Muscle of leg (tissue), 16 donors: ENCODE measurements at places on chromosomes 7 and 10.

- no peak for DNase-seq
Measured at GRCh38 chr7:37768611-37769010, 79.8 kb upstream of the NME8 start.

DNA sequence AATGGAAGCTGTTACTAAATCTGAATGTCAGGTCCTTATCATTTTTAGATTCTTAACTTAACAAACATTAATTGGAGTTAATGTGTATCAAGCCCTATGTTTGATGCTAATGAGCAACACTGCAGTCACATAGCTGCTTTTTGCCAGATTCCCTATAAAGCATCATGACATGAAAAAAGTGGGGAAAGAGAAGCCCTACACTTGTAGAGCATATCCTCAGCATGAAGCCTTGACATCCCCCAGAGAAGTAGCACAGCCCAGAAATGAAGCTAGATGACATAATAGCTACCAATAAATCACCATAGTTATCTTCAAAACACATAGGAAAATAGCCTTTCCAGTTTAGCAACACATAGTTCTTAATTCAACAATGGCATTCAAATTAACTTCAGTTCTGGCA lies 49.2 kb upstream of the CDK1 start:
- DNase-seq, result no peak

DNA sequence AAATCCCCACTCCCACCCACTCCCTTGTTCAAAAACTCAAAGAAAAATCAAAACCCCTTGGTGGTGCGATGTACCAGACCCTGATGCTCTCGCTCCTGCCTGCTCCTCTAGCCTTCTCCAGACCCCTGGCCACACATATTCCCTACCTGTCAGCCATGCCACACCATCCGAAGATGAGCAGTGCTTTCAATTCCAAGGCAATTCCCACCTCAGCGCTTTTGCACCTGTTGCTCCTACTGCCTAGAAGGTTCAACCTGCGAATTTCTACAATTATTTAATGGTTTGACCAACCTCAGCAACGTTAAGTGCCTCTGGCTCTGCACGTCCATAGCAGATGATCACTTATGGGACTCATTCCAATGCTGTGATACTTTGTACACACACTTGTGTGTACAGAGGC lies 11.1 kb downstream of the SLC16A12 start:
- DNase-seq, result no peak

GRCh38 chr7:38070718-38071117 lies 107.3 kb upstream of the STARD3NL start:
- DNase-seq, result peak; percentile 29

GRCh38 chr7:7808156-7808555 lies 89.7 kb upstream of the RPA3 start:
- DNase-seq, result peak; percentile 35

GRCh38 chr10:24791084-24791726 lies 67.5 kb upstream of the ARHGAP21 start:
- DNase-seq, result no peak

GRCh38 chr10:96768136-96768535 lies 47.8 kb upstream of the PIK3AP1 start:
- no peak for DNase-seq

GRCh38 chr7:28996836-28997235 lies 38.7 kb upstream of the TRIL start:
- DNase-seq, result no peak

DNA sequence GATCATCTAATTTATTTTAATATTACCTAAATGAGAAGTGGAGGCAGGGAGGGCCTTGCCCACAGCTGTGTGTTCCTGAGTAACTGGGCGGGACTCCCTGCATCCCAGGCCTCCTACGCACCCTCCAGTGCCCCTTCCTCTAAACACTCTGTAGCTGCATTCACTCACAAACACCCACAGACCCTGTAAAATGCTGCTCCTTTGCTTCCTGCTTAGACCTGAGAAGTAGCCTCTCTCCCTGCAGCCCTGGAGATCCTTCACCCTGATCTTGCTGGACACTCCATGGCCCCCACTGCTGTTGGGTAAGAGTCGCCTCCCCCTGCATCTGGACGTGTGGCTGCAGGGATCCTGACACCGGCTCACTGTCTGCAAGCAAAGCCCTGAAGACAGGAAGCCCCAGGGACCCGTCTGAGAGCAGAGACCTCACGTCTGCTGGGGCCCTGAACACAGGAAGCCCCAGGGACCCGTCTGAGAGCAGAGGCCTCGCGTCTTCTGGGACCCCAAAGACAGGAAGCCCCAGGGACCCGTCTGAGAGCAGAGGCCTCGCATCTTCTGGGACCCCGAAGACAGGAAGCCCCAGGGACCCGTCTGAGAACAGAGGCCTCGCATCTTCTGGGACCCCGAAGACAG lies 589.8 kb downstream of the DNAJB6 start:
- DNase-seq, result no peak

DNA sequence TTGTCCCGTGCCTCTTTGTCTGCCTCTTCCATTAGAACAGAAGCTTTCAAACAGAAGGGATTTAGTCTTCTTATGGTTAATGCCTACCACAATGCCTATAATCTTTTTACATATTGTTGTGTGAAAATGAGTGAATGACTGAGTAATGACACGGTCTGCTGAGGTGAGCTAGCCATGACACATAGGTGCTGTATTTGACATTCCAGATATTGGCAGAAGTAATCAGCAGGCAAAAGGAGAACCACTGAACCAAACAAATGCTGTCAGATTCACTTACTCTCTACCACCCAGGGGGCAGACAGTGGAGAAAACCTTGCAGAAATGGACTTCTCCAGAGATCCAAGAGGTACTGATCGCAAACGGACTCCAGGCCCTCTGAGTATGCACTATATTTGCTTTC lies 377.2 kb upstream of the VWC2 start:
- no peak for DNase-seq

DNA sequence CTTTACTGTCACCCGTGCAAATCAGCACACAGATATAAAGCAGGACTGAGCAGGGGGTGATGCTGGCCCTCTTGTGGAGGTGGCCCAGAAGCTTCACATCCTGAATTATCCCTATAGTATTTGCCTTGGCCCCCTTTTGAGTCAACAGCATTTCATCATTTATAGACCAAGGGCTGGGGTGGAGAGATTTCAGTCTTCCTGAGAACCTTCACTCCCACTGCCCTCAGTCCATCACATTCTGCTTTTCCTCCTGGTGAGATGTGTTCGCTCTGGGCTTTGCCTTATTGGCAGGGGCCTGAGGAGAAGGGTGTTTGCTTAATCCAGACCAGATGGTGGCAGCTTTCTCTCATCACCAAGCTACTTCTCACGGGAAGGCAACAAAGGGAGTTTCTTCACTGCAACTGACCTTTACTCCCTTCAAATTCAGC lies 47.7 kb downstream of the NOC3L start:
- peak; percentile 46 for DNase-seq
